Tongue (tissue), 3 donors: ENCODE measurements at places on chromosomes 16 and 17. TPM values are rescaled to one million over a fixed set of nuclear protein-coding genes. Genes with fewer than 3 reads are reported as not detected.

RHBDL1 gene
- total RNA-seq = 1.2 TPM

- no peak for DNase-seq
Measured at GRCh38 chr16:5026664-5027063, 7.1 kb downstream of the NAGPA start.

G6PC1 gene
- total RNA-seq = not detected

GRCh38 chr16:87303431-87303930, 13.7 kb downstream of the C16orf95 start:
- DNase-seq = no peak

GRCh38 chr17:65449495-65449894, 112.0 kb downstream of the AXIN2 start:
- DNase-seq = no peak

- DNase-seq = no peak
Measured at GRCh38 chr16:3281222-3281820, 2.0 kb upstream of the ZNF263 start.

- no peak for DNase-seq
Measured at GRCh38 chr17:14042411-14042810, 26.9 kb upstream of the COX10 start.

C16orf54 gene
- total RNA-seq = 0.72 TPM

DNA sequence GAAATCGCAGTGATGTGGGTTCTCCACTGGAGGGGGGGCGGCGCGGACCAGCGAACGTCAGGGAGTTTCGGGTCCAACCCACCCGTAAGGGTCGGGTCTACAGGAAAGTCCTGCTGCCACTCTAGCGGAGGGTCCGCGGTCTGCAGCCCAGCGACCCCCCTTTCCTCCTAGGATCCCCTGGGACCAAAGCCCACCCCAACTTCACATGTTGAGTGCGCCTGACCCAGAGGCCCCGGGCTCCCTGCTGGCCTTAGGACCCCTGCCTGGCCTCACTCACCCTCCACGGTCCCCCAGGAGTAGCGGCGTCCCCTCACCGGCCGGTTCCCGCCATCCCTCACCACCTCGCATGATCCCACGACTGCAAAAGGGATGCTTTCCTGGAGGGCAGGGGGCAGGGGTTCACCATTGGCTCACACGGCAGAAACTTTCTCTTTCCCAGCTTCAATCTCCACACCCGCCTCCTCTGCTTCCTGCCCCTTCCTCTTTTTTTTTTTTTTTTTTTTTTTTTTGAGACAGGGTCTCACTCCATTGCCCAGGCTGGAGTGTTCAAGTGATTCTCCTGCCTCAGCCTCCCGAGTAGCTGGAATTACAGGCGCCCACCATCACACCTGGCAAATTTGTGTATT, 3.1 kb downstream of the SEPTIN1 start:
- no peak for DNase-seq
